ENCODE measurements at places on chromosomes 7 and 10.
A peak's percentile ranks its signal among the peaks of the same experiment; 100 is the strongest.

DNA sequence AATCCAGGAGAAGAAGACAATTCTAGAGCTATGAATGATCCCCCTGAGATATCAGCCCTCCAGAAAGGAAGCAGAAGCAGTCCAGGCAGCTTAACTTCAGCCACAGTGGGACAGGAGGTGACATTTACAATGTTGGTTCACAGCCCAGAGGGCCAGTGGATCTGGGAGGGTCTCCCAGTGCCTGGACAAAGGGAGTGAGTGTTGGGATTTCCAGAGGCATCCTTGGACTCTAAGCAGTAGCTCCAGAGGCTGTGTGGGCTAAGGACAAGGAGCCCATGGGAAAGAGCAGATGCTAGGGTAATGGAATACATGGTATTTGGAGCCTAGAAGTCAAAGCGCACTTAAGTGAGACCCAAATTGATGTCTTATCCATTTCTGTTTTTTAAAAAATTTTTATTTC lies 97.4 kb upstream of the NUPR2 start:
- DNase-seq: no peak

DNA sequence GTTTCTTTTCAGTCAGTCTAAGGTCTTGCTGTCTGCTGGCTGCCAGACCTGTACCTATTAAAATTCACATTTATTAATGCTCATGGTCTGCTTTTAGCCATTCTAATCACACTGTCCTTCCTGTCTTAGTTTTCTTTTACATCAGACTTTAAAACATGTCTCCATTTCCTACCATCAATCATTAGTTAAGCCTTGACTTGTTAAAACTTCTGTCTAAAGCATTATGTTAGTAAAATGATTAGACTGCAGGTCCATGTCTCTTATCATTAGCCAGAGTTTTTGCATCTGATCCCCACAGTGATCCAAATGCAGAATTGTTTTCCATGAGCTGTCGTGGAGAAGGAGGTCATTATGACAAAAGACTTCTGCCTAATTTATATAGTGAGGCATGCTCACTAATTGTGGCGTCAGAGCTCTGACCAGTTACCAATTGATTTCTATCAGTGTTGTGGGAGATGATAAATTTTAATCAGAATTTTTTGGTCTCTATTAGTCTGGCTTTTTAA lies 226.5 kb downstream of the DKK1 start:
- peak; percentile 27 for DNase-seq

- no peak for DNase-seq
Measured at GRCh38 chr10:75764974-75765788, 333.8 kb downstream of the LRMDA start.

DNA sequence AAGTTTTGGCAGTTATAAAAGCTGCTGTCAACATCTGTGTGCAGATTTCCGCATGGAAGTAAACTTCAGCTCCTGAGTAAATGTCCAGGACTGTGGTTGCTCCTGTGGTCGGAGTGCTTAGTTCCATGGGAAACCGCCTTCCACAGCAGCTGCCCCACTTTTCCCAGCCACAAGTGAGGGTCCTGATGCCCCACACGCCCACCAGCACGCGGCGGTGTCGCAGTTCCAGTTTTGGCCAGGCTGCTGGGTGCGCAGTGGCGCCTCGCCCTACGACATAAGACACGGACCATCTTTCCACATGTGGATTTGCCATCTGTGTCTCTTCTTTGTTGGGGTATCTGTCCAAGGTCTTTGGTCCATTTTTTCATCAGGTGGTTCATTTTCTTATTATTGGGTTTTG lies 167.1 kb downstream of the DIP2C start:
- DNase-seq: no peak

DNA sequence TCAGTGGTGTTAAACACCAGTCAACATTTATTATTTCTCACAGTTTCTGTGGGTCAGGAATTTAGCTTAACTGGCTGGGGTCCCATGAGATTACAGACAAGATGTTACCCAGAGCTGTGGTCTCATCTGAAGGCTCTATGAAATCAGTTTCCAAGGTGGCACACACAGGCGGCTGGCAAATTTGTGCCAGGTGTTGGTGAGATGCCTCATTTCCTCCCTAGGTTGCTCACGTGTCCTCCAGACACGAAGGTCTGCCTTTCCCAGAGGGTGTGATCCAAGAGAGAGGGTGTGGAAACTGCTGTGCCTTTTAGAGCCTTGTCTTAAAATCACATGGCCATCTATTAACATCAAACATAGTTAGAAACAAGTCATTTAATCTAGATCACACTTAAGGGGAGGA lies 209.0 kb downstream of the JCAD start:
- DNase-seq: no peak

- DNase-seq: no peak
Measured at GRCh38 chr10:75932921-75933320, 501.5 kb downstream of the LRMDA start.

DNA sequence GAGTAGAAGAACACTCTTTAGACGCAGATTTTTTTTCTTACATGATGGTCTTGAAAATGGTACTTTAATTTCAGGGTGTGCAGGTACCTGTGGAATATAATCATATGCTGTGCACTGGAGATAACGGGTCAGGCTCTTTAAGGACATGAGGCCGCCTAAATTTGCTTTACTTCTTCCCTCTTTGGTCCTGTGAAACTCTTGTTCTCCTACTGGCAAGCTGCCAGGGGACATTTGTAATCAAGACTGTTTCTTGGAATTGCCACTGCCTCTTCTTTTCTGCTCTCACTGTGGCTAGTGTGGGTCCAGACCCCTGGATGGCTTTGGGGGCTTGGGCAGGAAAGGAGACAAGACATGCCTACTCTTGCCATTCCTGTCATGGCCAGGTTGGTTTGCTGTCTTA lies 146.0 kb downstream of the SND1 start:
- DNase-seq: no peak

DNA sequence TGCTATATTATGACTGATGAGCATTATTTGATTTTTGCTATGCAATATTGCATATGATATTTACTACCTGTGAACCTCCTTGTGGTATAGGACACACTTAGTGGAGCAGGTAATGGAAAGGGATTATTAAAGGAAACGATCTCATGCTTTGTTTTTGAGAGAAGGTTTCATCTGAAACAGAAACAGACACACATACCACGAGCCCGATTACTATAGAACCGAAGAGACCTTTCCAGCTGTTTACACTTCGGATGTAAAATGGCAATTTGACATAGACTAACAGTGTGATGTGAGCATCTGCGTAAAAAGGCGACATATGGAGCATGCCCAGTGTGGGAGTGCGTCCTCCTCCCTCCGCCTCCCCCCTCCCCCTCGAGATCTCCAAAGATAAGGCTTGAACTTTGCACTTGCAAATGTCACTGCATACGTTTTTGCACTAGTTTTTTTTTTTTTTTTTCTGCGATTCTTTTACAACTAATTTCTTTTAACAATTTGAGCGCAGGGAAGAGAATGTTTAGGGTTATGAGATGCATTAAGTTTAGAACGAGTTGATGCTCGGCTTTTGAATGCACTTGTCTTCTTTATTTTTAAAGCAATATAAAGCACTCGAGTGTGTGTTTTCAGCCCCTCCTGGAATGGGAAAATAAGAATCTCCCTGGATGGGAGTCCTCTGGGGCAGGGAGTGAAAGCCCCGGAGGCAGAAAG lies 251.0 kb downstream of the NSUN6 start:
- peak; percentile 69 for DNase-seq

- no peak for DNase-seq
Measured at GRCh38 chr7:135975166-135975565, 2.0 kb downstream of the MTPN start.

GRCh38 chr7:6480323-6480660 lies 32.5 kb upstream of the DAGLB start:
- no peak for DNase-seq

DNA sequence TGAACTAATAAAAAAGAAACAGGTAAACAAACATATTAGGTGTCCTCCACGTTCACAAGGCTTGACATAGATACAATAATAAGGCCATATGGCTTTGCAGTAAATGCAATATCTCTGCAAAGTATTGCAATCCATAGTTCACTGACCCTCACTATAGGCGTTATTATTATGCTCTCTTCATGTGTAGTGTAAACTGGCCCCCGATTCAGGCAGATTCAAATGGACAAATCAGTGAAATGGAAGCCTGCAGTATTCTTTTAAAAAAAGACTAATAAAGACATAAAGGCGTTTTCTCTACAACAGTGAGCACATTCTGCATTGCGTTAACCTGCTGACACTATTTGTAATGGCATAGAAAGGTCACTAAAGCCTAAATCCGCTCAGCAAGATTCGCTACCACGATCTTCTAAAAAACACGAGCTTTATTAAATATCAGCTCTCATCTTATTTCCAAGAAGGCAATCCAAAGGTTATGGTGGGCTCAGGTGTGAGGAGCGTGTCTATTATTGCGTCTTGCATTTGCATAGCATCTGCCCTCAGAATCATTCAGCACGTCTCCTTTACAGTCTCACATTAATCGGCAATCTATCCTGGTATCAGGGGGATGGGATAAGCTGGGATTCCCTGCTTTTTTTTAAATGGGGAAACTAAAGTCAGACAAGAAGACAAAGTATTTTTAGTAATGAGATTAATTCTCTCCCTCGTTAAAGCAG lies 36.2 kb downstream of the FRMD4A start:
- DNase-seq: peak; percentile 19

- no peak for DNase-seq
Measured at GRCh38 chr7:39530971-39531370, 35.2 kb upstream of the YAE1 start.

DNA sequence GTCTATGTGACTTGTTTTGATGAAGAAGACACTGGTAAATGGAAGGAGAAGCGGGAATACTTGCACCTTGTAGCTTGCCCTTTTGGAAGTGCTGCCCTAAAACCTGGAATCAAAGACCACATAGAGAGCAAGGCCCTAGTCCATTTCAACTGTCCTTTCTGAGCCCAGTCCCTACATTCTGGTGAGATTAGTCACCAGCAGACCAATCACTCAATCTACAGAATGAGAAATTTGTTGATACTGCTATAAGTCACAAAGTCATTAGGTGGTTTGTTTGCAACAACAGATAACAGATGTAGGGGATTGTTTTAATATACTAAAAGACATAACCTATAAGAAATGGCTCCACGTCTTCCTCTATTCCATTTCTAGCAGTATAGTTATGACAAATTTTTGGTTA lies 33.6 kb downstream of the WASL start:
- no peak for DNase-seq

GRCh38 chr10:102240467-102241031 lies 763 bp downstream of the PITX3 start:
- DNase-seq: peak; percentile 73

DNA sequence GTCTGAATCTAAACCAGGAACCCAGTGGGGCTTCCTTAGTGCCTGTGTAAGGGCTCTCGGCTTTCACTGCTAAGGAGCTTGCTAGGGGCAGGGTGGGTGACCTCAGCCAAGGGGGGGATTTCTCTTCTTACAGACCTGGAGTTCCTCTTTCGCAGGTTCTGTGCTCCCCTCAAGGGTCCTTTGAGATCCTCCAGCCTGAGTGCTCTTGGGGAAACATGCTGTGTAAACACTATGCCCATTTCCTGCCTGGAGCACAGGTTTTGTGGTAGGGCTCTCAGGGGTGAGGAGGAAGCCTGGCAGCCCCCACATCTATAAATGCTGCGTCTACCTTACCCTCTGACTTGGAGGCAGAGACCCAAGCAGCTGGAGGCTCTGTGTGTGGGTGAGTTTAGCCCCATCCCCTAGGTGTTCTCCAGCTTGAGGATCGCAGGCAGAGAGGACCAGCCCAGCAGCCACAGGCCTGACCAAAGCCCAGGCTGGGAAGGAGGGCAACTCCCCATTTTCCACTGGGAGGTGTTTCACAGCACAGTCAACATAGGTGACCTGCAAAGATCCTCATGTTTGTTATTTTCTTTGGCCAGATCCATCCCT lies at the start of gene SFTPA1:
Gene SFTPA1 (plus strand): TSS at position 339 of the 591 bp plus-strand sequence. CDS start 887 bp downstream, outside the sequence.
- DNase-seq: no peak

DNA sequence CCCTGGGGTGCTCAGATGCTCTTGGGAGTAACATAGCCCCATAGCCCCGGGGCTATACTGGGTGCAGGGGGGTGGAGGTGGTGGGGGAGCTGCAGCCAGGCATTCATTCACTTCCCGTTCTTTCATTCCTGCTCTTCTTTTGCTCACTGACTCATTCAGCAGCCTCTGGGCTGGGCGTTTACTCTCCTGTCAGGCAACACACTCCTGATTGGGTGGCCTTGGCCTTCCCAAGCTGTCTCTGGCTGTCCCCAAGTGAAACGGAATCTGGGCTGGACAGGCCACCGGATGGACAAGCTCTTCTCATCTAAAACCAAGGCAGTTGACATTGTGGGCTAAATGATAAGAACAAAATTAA lies 34.6 kb downstream of the CHST3 start:
- no peak for DNase-seq

DNA sequence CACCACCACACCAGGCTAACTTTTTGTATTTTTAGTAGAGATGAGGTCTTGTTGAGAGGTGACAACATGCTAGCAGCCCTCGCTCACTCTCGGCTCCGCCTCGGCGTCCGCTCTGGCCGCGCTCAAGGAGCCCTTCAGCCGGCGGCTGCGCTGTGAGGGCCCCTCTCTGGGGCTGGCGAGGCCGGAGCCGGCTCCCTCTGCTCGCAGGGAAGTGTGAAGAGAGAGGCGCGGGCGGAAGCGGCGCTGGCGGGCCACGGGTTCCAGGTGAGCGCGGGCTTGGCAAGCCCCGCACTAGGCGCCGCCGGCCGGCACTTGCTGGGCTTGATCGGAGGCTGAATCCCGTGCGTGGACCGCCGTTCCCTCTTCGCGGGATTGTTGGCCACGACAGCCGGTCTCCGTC lies 83.0 kb downstream of the EEPD1 start:
- DNase-seq: no peak

DNA sequence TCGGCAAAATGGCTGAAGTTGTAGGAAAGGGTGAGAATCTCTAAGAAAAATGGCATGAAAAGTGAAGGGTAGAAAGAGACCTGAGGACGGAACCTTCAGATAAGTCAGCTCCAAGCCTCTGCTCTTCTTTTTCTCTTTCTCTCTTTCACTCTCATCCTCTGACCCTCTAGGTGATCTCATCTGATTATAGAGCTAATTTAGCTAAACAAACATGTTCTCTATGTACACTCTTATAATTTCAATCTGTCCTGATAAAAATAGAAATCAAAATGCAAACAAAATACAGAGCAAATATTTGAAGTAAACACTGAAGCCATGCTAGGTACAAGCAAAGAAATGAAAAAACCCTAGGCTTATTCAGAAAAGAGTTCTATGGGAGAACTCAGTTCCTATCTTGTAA lies 14.4 kb upstream of the CUBN start:
- DNase-seq: no peak

GRCh38 chr10:89665302-89665701 lies 20.3 kb upstream of the PANK1 start:
- no peak for DNase-seq

DNA sequence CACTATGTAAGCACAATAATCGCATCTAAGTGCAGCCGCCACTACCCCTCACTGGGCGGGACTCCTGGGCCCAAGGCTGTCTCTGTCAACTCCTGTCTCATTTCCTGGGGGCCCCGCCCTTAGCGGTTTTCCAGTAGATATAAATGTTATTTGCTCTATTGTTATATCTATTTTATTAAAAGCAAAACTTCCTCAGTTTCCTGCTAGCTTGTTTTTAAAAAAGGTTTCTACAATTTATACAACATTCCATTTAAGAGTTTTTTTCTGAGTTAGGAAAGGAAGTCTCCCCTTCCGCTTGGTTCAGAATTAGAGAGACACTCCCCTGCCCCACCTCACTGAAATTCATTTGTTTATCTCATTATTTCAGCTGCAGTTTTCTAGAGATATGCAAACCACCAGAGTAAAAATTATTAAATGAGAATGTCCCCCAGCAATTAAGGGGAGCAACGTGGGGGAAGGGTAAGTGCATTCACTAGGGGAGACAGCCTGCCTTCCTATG lies 82.7 kb downstream of the RAMP3 start:
- no peak for DNase-seq

GRCh38 chr10:111481866-111482265 lies 405.0 kb downstream of the ADRA2A start:
- DNase-seq: no peak
